NCI-H69 (cell line): ENCODE measurements at places on chromosomes 7 and 10.

DNA sequence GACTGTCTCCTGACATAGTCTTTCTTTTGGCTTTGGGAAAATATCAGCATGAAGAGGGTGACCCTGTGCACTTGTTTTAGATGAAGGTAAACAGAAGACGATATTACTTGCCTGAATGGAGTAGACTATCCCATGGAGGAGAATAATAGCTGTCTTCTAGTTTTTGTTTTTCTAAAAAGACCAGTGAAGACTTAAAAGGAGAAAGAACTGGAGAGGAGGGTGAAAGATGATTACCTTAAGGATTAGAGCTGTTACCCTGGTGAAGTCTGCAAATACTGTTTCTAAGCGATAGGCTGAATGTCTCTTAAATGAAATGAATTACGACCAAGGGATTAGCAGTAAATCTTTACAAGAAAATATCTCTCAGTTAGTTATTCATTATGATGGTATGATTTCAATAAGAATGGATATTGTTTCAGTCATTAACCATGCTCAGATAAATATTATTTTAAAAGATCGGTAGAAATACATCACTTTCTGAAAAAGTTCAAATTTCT, 255.6 kb upstream of the FERD3L start:
- DNase-seq = peak; percentile 36

- DNase-seq = no peak
These were observed 6.4 kb downstream of the ETV1 start for GRCh38 chr7:13982940-13983677.

DNA sequence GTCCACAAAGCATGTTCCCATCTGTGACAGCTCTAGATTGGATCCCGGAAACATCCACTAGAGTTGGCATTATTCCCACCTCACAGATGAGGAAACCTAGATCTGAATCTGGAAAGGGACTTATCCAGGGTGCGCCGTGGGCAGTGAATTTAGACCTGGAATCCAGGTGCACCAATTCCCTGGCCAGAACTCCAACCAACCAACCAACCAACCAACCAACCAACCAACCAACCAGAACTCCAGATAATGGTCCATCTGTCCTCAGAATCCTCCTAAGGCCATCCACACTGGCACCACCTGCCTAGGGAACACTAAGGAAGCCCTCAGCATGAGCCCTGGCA, 42.0 kb upstream of the ZMIZ1 start:
- no peak for DNase-seq

GRCh38 chr10:63866075-63866746, 345.0 kb downstream of the REEP3 start:
- peak; percentile 53 for DNase-seq

GRCh38 chr7:85573844-85574243, 387.0 kb upstream of the SEMA3D start:
- no peak for DNase-seq

DNA sequence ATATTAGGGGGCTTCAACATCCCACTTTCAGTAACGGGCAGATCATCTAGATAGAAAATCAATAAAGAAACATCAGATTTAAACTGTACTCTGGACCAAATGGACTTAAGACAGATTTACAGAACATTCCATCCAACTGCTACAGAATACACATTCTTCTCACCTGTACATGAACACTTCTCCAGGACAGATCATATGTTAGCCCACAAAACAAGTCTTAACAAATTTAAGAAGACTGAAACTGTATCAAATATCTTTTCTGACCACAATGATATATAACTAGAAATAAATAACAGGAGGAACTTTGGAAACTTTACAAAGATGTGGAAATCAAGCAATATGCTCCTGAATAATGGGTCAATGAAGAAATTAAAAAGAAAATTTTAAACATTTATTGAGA, 86.7 kb downstream of the MICU1 start:
- DNase-seq = no peak

- peak; percentile 71 for DNase-seq
These were observed 6.1 kb downstream of the GSTO2 start for GRCh38 chr10:104274762-104275721.
